ENCODE measurements at places on chromosomes 5 and 9.

GRCh38 chr5:142109331-142110045 is 909 bp downstream of the NDFIP1 start:
- peak; percentile 10 for DNase-seq

GRCh38 chr9:123798195-123798594 is 131.7 kb downstream of the DENND1A start:
- DNase-seq, result no peak

GRCh38 chr9:87359264-87359663 is 138.4 kb upstream of the DAPK1 start:
- DNase-seq, result no peak

GRCh38 chr5:42832060-42832459 is 20.4 kb upstream of the SELENOP start:
- no peak for DNase-seq

GRCh38 chr9:72997387-72997995 is 44.6 kb upstream of the ALDH1A1 start:
- DNase-seq, result no peak

- no peak for DNase-seq
These were observed 44.4 kb downstream of the SLC12A7 start for GRCh38 chr5:1067141-1068121.

Measured in germinal center (tissue), 1 donor.